ENCODE measurements at places on chromosomes 16 and 17.

DNA sequence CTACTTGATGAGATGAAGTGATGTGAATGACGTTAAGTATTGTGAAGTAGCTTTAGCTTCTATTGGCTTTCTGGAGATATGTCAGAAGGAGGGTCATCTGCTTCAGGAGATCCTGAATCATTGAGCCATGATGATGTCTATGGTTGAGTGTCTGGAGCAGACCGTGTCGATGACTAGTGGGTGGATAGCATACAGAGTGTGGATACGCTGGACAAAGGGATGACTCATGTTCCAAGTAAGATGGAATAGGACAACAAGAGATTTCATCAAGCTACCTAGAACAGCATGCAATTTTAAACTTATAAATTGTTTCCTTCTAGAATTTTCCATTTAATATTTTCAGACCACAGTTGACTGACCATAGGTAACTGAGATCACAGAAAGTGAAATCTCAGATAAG, 116.1 kb upstream of the RBBP6 start:
- DNase-seq, result no peak

DNA sequence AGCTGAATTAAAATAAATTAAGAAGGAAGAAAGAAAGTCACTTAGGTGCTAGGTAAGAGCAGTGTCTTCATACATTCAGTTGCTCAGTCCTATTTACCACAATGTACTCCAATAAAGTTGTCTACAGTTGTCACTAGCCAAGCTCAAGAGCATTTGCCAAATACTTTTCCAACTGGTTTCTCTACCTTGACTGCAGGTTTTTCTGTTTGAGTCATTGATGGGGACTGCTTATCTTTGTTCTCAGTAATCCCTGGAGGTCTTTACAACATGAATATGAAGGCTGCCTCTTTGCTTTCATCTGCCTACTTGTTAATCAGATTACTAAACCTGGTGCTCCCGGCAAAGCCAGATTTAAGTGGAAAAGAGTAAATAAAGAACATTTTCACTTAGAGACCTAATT, 64.6 kb upstream of the CLEC18B start:
- no peak for DNase-seq

GRCh38 chr17:46841561-46842379, 9.6 kb upstream of the WNT9B start:
- peak; percentile 78 for DNase-seq

- peak; percentile 83 for DNase-seq
These were observed 9.5 kb downstream of the TBX21 start for GRCh38 chr17:47742319-47743181.

DNA sequence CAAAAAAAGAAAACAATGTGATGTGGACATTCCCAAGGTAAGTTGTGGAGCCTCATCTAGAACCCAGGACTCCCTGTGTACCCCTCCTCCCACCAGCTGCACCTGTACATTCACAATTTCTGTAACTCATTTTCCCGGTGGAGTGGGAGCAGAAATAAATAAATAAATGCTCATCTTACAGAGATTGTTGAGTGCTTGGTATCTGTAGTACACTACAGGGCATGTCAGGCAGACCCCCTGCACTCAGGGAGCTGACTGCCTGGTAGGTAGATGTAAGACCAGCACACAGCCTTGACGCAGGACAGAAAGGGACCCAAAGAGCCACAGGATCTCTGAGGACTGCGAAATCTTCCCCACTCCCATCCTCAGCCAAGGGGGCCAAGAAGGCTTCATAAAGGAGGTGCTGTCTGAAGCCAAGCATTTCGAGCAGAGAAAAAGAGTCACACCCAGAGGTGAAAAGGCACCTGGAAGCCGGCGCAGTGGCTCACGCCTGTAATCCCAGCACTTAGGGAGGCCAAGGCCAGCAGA, 6.5 kb downstream of the EIF1 start:
- DNase-seq, result no peak

DNA sequence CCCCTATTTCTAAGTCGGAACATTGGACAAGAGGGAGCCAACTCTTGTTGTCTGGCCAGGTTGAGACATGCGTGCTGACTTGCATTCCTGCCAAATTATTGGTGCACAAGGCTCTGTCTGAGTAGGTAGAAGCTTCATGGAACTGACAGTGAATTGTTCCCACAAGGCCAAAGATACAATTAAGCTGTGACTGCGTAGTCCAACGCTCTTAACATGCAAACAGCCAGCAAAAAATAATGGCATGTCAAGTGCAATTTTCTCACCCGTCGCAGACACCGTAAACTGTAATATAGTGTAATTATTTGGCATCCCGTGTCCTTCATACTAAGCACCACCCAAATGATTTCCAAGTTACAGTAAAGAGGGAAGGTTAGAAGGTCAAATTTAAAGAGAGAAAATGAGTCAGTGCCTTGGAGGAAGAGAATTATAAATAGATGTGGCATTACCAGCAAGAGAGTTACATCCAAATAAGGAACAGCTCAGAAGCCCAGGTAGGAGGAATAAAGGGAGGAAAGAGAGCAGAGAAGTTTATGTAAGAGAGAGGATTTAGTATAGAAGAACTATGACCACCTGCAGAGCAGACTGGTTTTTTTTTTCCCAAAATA, 21.8 kb downstream of the CDH8 start:
- DNase-seq, result no peak

DNA sequence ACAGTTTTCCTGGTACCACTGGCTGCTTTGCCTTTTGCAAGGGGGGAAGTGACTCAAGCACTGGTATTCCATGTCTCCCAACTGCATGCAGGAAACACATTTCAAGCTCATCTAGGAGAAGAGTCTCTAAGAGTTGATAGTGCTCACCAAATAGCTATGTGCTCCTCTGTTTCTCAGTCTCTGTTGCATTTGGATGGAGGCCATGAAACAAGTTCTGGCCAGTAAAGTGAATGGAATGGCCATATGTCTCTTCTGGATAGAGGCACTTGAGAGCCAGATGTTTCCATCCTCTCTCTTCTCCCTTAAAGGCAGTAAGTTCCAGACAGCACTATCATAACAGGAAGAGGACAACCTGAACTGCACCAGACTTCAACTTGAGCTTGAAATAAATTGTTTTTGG, 60.6 kb downstream of the C16orf82 start:
- no peak for DNase-seq

GRCh38 chr17:83037874-83038165, 41.6 kb upstream of the METRNL start:
- no peak for DNase-seq

DNA sequence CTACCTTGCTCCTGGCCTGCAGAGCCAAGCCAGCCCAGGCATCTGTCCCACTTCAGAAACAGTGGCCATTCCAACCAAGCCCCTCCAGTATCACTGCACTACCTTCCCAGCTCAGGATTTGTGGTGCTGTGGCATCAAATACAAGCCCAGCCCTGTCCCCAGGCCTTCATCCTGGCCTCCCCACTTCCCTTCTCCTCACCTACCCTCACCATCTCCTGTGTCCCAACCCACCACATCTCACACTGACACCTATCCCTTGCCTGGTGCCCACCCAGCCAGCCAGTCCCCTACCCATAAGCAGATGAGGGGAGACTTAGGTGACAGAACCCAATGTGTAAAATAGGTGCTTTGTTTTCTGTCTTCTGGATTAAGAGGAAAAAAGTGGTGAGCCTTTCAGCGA, 66.0 kb upstream of the CDH5 start:
- no peak for DNase-seq

DNA sequence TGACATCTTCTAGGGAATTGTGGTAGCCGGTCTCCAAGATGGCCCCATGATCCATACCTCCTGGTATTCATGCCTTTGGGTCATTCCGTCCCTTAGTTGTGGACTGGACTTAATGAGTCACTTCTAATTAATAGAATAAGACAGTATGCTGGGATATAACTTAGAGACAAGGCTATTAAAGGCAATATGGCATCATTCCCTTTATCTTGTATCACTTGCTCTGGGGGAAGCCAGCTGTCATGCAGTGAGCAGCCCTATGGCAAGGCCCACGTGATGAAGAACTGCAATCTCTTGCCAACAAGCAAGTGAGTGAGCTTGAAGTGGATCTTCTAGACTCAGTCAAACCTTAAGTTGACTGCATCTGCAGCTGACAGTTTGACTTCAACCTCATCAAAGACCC, 97.8 kb upstream of the MED13 start:
- DNase-seq, result no peak

DNA sequence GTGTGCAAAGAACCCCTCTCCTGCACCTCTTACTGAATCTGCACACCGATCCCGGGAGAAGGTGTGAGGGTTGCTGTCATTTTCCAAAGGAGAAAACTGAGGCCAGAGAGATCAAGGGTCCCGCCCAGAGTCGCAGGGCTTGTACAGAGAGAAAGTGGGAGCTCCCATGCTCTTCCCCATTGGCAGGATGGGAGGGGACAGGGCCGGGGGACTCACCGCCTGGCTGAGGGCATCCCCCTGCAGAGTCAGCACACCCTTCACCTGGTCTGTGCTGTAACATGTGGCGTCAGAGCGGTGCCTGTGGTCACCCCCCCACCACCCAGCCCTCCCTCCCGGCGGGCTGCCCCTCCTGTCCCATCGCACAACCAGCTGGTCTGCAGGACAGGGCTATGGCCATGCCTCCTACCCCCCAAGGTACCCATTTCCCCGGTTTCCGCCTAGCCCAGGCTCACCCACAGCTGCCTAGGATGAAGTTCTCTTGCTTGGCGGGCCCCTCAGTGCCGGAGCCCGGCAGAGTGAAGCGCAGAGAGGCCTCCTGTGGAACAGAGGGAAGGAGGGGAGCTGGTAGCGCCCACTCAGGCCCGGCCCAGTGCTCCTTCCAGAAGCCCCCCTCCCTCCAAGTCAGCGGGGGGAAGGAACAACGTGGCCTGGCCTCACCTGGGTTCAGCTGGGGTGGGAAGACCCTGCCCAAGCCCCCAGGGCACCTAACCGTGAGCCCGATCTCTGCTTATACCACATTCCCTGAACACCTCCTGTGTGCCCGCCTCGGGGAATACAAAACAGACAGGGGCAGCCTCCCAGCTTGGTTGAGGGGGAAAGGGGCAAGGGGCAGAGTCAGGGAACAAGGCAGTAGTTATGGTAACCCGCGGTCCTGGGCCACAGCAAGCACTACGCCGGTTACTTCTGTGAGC, 1.1 kb downstream of the ROGDI start:
- peak; percentile 27 for DNase-seq

DNA sequence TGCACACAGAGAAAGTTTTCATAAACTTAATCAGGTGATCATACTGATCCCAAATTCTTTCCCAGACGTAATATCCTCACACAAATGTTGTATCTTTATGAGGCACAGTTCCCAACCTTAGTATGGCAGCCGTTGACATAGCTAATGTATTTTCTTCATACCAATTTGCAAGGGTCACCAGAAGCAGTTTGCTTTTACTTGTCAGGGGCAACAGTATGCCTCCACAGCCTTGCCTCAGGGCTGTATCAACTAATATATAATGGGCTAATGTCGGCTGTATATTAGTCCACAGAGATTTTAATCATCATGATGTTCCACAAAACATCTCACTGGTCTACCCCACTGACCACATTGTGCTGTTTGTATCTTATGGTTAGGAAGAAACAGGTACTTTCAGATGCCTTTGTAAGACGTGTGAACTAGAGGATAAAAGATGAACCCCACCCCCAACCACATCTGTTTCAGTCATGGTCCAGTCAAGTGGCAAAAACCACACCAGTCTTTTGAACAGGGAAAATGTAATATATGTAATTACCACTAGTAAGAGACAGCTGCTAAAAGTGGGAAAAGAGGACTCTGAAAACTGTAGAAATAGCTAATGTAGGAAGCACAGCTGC, 55.2 kb downstream of the GAN start:
- DNase-seq, result no peak

DNA sequence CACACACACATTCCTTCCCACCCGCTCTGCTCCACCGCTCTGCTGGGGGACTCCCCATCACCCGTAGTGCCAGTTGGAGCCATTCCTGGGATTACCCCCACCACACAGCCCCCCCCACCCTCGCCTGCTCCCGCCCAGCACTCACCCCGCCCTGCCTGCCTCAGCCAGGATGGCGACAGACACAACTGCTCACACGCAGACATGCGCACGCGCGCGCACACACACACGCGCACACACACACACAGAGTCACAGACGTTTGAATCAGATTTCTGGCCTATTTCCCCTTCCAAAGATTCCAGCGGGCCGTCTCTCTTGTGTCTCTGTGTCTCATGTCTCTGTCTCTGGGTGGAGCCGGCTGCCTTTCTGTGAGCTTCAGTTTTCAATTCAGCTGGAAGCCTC, 4.4 kb downstream of the CACNA1G start:
- DNase-seq, result no peak

GRCh38 chr16:10138881-10139280, 43.3 kb downstream of the GRIN2A start:
- no peak for DNase-seq

GRCh38 chr17:44356241-44356640, 7.4 kb downstream of the FAM171A2 start:
- no peak for DNase-seq

DNA sequence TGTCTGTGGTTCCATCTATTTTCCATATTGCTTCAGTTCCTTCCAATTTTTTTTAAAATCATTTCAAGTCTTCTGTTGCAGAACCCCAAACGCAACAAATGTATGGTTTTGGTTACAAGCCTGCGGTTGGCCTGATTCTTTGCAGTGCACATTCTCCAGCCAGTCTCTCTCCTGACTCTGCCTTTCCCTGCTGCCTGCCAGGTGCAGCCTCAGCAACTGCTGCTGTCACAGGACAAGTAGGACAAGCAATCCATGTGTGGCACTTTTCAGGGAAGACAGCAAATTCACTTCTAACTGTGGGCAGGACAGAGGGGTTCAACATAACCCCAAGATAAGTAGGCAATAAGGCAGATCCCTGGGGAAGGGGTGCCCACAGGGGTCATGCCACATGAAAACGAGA, 24.2 kb downstream of the EMP2 start:
- DNase-seq, result no peak

GRCh38 chr17:2283302-2283701, 20.3 kb downstream of the SMG6 start:
- no peak for DNase-seq

DNA sequence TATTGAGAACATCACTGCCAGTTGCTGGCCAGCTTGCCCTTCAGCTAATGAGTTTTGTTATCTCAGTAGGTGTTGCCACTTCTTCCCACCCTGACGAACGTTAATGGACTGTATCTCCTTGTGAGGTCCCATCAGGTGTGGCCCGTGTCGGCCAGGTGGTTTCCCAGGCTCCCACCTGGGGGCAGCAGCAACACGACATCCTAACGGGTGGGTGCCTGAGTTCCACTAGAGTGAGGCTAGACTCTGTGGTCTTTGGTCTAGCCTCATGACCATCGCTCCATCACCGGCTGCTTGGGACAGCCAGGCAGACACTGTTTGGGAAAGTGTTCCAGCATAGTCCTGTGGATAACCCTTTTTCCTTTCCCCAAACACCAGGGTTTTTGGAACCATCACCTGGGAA, 45.6 kb upstream of the LCMT1 start:
- DNase-seq, result peak; percentile 58

DNA sequence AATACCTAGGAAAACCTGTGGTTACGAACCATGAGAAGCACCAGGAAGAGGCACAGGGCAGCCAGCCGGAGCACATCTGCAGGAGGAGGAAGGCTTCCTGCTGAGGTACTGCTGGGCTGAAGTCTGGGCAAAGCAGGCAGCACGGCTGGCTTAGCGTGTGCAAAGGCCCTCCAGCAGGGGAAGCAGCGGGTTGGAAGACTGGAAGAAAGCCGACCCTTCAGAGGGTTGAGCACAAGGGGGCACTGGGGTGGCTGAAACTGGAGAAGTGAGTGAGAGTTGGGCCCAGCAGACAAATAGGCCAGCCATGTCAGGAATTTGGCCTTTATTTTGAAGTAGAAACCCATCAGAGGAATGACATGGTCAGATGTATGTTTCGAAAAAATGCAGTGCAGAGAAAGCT, 12.1 kb upstream of the HSD3B7 start:
- DNase-seq, result peak; percentile 54

Measured in GM23338 (cell line).